ENCODE measurements at places on chromosomes 7 and 10. TPM values are rescaled to one million over a fixed set of nuclear protein-coding genes. Genes with fewer than 3 reads are reported as not detected.

Gene AQP1
- 15.3 TPM for total RNA-seq

Gene TMEM213
- not detected for total RNA-seq

Gene MACROH2A2
- total RNA-seq: 4.9 TPM

Gene DNAJC30
- 5.4 TPM for total RNA-seq

- H3K27ac ChIP-seq: peak overlapping the region; percentile 89
- no peaks in the 10 kb centered on the region for H3K27me3 ChIP-seq
These were observed 52.5 kb downstream of the PROSER2 start for GRCh38 chr10:11875494-11876281.

All from right lobe of liver (tissue), 6 donors.